ENCODE measurements at places on chromosomes 1 and 21. TPM values are rescaled to one million over a fixed set of nuclear protein-coding genes. Genes with fewer than 3 reads are reported as not detected.

Gene CD48
- total RNA-seq, result 0.99 TPM

- H3K27me3 ChIP-seq, result no peaks in the 10 kb centered on the region
- H3K27ac ChIP-seq, result no peak overlapping the region
- no peak overlapping the region for H3K4me3 ChIP-seq
- peaks cover 12% of the 10 kb centered on the region for H3K4me1 ChIP-seq
- H3K36me3 ChIP-seq, result no peaks in the 10 kb centered on the region
Measured at GRCh38 chr1:155094622-155094948, 15.9 kb downstream of the EFNA3 start.

DNA sequence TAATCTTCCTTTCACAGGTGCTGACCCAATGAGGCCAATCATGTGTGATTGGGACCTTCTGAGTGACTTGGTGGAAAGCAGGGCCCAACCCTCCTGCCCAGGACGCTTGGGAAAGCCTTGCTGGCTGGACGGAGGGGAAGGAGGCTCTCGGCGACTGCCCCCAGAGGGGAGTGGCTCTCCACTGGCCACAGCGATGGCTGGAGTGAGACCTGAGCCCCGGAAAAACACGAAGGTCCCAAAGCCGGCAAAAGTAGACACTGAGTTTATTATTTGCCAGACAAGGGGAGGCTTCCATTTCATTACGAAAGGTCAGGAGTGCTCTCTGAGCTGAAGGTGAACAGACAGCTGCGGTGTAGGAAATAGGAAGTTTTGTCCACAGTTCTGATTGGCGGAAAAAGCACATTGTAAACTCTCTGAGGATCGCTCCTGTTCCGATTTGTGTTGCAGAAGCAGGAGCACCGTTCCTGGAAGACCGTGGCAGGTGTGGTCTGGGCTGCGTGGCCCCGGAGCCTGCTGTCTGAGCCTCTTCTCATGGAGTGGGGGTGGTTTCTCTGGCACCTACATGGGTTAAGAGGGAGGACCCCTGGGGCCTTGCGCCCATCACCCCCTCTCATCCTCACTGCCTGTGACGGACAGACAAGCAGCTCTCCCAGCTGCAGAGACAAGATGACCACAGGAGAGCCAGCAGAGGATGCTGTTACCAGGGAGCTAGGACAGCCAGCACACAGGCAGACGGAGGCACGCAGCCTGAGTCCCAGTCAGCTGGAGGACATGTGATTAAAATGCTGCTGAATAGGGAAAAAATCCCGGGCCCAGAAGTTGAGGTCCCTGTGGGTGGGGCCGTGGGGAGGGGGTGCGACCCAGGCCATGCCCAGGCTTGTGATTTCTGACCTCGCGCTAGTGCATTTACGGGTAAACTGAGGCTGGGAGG lies 41.5 kb downstream of the KRTAP10-1 start:
- H3K36me3 ChIP-seq, result no peaks in the 10 kb centered on the region
- no peak for DNase-seq
- no peak overlapping the region for H3K27ac ChIP-seq
- no peaks in the 10 kb centered on the region for H3K27me3 ChIP-seq
- no peak overlapping the region for H3K4me3 ChIP-seq
- H3K4me1 ChIP-seq, result no peaks in the 10 kb centered on the region

Gene UBIAD1
- total RNA-seq, result 29.4 TPM

Gene ADAMTS1
- 70.3 TPM for total RNA-seq

GRCh38 chr1:36835696-36836095 lies 198.6 kb downstream of the GRIK3 start:
- no peaks in the 10 kb centered on the region for H3K4me1 ChIP-seq
- H3K27ac ChIP-seq, result no peak overlapping the region
- H3K4me3 ChIP-seq, result no peak overlapping the region
- H3K27me3 ChIP-seq, result peaks cover 11% of the 10 kb centered on the region

Gene ADAM30
- total RNA-seq, result not detected

GRCh38 chr1:183228347-183229220 lies 42.5 kb downstream of the LAMC2 start:
- H3K4me1 ChIP-seq, result no peaks in the 10 kb centered on the region
- H3K4me3 ChIP-seq, result no peak overlapping the region
- no peaks in the 10 kb centered on the region for H3K27me3 ChIP-seq
- no peak overlapping the region for H3K27ac ChIP-seq

- no peak for DNase-seq
- H3K36me3 ChIP-seq, result no peaks in the 10 kb centered on the region
- no peaks in the 10 kb centered on the region for H3K4me1 ChIP-seq
Measured at GRCh38 chr1:209896346-209896745, 41.7 kb upstream of the SYT14 start.

Gene OR6K3
- total RNA-seq, result not detected
